ENCODE measurements at places on chromosomes 11 and 22.

DNA sequence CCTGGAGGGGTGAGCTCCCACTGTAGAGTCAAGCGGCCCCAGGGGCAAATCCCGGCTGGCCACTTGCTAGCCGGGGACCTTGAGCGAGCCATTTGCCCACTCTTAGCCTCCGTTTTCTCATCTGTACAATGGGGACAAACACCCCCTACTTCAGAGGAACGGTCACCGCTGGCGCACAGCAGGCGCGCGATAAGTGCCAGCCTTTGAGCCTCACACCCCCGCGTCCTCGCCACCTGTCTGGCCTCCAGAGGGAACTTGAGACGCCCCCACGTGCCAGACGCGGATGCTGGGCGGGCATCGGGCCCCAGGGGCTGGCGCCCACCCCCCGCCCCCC is 72.6 kb upstream of the TCF20 start:
- no peak for DNase-seq

GRCh38 chr11:82939456-82939855 is 37.9 kb downstream of the DDIAS start:
- DNase-seq: no peak

DNA sequence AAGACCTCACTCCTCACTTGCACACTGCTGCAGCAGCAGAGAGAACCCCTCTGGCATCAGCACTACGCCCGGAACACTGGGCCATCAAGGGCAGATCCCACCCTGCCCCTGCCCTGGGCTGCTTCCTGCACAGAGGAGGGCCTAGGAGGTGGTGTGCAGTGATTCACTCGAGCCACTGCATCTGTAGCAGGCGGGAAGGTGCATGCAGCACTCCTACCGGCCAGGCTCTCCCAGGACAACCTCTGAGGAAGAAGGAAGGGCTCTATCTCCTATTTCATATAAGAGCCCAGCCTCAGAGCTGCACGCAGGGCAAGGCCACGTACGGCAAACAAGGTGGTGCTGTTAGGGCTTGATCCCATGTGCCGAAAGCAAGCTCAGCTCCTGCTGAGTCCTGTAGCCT is 14.2 kb downstream of the RANGAP1 start:
- no peak for DNase-seq

DNA sequence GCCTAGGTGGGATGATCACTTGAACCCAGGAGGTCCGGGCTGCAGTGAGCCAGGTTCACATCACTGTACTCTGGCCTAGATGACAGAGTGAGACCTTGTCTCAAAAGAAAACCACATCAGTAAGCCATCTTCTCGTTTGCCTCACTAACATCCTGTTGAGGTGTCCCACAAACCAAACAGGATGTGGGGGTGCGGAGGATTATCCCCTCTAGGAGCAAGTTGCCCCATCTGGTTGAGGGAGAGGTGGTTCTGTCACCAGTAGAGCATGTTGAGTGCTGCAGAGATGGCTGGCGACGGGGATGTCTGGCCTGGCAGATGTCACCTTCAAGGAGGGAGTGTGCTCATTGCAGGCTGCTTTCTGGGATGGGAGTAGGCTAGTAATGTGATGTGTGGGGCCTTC is 72.4 kb downstream of the ZNRF3 start:
- DNase-seq: peak; percentile 80

- DNase-seq: no peak
Observed at GRCh38 chr11:111104185-111104584, 141.3 kb upstream of the POU2AF2 start.

- no peak for DNase-seq
Observed at GRCh38 chr11:125874556-125875124, 12.8 kb upstream of the HYLS1 start.

- no peak for DNase-seq
Observed at GRCh38 chr11:66221012-66221411, 47.4 kb upstream of the RAB1B start.

GRCh38 chr11:42232673-42233072 is 773.2 kb upstream of the LRRC4C start:
- no peak for DNase-seq

DNA sequence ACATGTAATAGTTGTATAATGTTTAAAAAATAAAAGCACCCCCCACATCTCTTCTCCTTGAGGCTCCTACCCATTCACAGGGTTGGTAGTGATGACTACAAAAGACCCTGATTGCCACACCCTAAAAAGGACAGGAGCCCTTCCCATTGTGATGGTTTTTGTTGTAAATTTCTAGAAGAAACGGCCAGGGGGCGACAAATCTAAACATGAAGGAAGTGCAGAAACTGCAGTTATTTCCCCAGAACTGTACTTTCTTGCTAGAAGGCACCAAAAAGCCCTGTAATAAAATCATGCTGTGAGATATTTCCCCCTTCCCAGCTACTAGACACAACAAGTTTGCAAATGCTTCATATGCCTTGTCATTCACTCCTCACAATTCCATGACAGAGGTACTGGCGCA is 10.8 kb downstream of the PRR5L start:
- no peak for DNase-seq

DNA sequence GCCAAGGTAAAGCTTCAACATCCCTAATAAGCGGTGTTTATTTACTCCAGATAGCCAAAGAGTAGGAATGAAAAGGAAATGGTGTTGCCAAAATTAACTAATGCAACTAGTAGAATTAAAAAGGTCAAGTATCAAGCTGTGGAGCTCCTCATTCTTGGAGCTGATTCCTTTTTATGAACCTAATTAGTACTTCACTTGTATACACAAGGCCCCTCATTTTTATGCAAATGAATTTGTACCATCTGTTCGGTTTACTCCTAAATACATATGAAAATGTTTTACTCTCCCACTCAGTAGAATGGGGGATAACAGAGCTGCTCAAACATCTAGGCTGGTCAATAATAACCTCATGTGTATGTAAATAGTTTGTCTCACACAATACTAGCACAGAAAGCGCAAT is 426.4 kb upstream of the LUZP2 start:
- DNase-seq: no peak

GRCh38 chr11:33941637-33942160 is 49.8 kb upstream of the LMO2 start:
- DNase-seq: no peak

DNA sequence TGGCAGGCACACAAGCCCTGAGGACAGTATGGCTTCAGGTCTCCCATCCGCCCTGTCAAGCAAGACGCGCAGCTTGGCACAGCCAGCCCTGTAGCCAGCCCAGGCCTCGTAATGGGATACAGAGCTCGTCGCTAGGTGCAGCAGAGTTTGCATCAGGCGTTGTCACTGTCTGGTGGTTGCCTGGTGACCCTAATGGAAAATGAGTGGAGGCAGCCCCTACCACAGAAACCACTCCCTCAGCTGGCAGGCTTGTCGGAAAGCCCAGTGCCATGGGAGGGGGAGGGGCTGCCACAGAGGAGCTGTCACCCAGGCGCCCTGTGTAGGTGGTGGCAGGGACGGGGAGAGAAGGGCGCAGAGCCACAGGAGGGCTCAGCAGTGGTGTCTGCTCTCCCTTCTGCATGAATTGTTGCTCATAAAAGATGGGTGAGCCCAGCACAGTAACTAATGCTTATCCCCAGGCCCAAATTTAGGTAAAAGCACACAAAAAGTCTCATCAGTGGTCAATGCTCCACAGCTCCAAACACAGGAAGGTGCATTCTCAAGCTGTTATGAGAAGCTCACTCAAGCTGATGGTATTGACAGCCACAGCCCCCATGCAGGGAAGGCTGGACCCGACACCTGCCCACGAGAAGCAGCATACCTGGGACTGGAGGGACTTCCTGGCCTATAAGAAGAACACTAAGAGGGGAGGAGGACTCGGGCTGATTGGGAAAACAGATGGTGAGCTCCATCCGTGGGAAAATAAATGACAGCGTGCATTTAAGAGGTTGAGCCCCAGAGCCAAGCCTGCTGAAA is 164.6 kb downstream of the ETS1 start:
- DNase-seq: peak; percentile 83

DNA sequence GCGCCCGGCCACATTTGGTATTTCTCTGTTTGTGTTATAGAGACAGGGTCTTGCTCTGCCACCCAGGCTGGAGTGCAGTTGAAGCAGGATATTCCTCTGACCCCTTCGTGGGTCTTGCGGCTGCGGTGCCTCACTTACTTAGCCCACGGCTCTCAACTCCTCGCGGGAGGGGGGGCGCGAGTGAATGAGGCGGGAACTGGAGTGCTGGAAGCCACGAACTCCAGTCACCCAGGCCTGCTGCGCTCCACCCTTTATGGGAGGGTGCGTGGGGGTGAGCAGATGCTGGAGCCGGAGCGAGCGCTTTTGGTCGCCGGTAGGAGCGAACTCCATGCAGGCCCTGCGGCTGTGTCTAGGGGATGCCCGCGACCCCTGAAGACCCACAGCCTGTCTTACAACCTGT is 1.8 kb downstream of the C11orf54 start:
- no peak for DNase-seq

DNA sequence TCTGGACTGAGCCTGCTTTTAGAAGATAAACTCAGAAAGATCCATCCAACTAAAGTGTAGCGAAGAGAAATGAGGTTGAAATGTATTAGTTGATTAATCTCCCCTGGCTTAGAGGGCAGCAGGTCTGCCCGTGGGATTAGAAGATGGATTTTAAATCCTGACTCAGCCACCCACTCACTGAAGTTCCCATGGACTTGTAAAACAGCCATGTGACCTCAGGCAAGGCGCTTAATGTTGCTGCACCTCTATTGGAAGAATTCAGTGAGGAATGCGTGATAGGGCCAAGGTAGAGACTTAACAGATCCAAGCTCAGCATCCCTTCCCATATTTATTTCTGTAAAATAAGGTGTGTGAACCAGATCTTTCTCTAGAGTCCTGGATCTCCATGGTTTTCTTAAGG is 45.1 kb upstream of the ELF5 start:
- DNase-seq: no peak

GRCh38 chr11:39960206-39960605 is 1499.2 kb downstream of the LRRC4C start:
- no peak for DNase-seq

GRCh38 chr11:24591283-24591682 is 94.4 kb downstream of the LUZP2 start:
- DNase-seq: no peak

GRCh38 chr11:1077417-1078119 is 2.9 kb downstream of the MUC2 start:
- no peak for DNase-seq

GRCh38 chr11:70464509-70465361 is 66.4 kb downstream of the CTTN start:
- DNase-seq: no peak

- DNase-seq: no peak
Observed at GRCh38 chr11:69114811-69115523, 40.8 kb upstream of the SMIM38 start.

GRCh38 chr22:47645450-47645914 is 883.0 kb downstream of the TBC1D22A start:
- no peak for DNase-seq

- DNase-seq: peak; percentile 35
Observed at GRCh38 chr22:26610072-26610958, 7.5 kb downstream of the CRYBB1 start.

- DNase-seq: no peak
Observed at GRCh38 chr22:20249797-20250354, 18.2 kb downstream of the RTN4R start.

- DNase-seq: no peak
Observed at GRCh38 chr11:82722231-82722630, 11.4 kb downstream of the FAM181B start.

- no peak for DNase-seq
Observed at GRCh38 chr11:130535520-130535919, 87.1 kb downstream of the ADAMTS15 start.

- DNase-seq: no peak
Observed at GRCh38 chr11:56624661-56625110, 10.0 kb upstream of the OR5M1 start.

DNA sequence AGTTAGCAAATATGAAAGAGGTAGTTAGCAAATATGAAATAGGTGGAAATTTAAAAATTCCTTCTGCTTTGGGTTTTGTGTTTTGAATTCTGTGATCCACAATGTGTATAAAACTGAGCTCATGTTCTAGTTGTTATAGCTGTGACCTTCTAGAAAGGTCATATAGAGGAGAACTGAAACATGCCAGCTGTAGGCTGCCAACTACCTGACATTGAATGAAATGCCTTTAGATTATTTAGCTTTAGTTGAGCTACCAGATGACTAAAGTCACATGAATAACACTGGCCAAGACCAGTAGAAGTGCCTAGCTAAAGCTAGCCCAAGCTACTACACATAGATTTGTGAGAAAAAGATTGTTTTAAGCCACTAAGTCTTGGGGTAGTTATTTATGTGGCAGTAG is 5.8 kb upstream of the TCN1 start:
- DNase-seq: no peak

DNA sequence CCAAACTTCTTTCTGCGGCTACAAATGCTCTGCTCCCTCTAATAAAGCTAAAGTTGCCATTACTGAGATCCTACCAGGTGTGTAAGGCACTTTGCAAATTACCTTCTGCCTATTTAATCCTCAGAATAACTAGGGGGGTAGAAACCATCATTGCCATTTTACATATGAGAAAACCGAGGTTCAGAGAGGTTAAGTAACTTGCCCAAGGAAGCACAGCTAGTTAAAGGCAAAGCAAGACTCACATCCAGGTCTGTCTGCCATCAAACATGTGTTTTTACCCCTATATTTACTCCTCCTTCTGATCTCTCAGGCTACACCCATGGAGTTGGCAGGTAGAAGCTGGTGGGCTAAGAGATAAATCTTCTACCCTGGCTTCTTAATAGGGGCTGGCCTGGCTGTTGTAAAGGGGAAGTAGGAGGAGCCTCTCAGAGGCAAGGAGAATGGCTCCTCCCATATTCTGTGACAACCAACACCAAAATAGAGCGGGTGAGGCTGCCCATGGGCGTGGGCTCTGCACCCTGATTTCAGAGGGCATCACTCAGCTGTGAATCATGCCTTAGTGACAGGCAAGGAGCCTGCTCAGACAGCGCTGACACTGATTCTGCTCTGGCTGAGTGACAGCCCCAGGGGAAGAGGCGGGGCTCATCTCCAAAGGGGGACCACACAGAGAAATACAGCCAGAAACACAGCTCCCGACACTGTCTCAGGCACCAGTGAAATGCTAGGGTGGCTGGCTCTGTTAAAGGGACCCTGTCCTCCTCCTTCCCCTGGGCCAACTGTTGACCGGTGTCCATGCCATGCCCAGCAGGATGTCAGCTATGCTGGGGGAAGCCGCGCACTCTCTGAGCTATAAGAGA is 106.8 kb downstream of the ABTB2 start:
- peak; percentile 82 for DNase-seq

GRCh38 chr22:24175160-24175808 is 6.0 kb upstream of the SUSD2 start:
- DNase-seq: peak; percentile 58

GRCh38 chr11:109704432-109704831 is 282.4 kb downstream of the C11orf87 start:
- no peak for DNase-seq

GRCh38 chr22:45185718-45186514 is 22.2 kb downstream of the NUP50 start:
- DNase-seq: no peak
